ENCODE measurements at places on chromosomes 11 and 22.

- DNase-seq: peak; percentile 63
These were observed 15.0 kb upstream of the CYB5R2 start for GRCh38 chr11:7688238-7688826.

DNA sequence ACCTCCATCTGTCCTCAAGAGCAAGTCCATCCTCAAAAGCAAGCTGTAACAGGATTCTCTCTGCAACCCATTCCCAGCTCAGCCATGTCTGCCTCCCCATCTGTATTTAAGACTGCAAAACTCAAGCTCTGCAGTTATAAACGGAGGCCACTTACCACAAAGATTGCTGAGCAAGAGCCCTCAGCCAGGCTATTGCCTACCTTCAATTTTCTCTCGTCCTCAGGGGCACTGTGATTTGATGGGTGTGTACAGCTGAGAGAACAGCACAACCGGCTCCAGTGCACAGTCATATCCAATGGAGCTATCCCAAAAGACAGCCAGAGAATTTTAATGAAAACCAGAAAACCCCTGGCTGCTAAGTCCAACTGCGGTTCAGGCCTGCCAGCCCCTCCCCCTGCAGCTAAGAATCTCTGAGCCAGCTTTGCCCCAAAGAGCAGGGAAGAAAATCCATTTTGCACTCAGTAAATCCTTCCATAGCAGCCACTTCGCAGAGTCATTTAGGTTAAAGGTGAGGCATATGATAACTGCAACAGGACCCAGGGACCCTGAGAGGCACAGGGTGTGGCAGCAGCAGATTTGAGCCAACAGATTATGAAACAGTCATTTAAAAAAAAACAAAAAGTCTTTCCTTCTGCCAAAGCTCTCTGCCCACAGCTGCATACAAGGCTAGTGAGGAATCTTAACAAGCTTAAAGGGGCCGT lies 37.6 kb downstream of the RAB30 start:
- peak; percentile 51 for DNase-seq

DNA sequence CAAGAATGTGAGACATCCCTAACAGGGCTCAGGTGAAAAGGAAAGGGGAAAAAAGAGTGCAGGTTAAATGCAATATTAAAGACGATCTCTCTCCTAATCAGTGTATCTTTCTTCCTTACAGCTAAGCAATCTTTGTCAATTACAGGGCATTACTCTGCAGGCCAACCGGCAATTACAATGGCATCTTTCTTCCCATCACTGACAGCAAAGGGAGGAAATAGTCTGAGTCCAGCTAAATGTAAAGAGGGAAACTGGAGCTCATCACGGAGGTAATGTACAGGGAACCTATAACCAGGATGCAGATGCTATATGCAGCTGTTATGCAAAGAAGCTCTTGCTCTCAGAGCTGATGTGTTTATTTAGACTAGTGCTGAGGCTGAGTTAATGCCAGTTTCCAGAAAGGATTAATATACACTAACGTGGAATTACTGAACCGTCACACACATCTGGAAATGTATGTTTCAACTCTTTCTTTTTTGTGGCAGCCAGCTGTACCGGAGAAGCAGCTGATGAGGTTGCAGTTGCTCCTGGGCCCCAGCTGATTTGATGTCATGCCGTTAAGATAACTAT lies 121.6 kb downstream of the KIRREL3 start:
- no peak for DNase-seq

DNA sequence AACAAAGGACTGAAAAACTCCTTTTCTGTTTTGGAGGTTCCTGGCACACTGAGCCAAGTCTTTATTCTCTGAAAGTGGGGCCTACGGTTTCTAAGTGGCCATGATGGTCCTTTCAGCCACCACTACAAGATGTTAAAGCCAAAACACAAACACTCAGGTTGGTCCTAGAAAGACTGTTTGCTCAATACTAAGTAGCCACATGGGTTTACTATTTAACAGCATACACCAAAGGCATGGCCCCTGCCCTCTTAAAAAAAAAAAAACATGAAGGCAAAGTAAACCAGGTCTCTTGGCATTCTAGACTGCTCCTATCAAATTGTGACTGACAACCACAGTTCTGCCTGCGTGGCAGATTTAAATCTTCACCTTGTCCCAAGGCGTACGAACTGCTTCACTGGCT lies 123.6 kb upstream of the BID start:
- DNase-seq: no peak

GRCh38 chr11:22471385-22471784 lies 133.2 kb downstream of the SLC17A6 start:
- no peak for DNase-seq

- no peak for DNase-seq
These were observed 166.6 kb downstream of the BRD1 start for GRCh38 chr22:49660794-49661781.

DNA sequence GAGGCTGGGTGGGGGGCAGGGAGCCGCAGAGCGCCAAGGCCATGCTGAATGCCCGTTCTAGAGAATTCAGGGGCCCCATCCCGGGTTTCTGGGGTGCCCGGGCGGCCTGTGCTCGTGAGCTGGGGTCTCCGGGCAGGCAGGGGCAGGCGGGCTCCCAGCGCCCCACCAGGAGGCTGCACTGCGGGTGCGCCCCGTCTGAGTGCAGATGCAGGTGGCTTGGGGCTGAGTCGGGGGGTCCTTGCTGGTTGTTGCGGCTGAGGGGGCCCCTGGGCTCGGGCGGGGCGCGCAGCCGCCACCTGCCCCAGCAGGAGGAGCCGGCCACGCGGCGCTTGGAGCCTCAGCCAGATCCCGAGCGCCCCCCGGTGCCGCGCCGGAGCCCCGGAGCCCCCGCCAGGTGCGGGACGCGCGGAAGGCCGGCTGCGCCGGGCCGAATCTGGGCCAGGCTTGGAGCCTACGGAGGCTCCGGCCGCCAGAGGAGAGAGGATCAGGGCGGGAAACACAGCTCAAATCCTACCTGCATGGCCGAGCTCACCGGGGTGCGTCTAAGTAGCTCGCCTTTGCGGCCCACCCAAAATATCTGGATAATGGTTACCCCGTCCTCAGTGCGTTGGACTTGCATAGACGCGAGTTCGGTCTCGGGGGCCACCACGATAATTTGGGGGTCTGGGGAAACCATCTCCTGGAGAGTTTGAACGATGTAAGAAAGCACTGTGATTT lies 590 bp upstream of the IGF2 start:
- no peak for DNase-seq

DNA sequence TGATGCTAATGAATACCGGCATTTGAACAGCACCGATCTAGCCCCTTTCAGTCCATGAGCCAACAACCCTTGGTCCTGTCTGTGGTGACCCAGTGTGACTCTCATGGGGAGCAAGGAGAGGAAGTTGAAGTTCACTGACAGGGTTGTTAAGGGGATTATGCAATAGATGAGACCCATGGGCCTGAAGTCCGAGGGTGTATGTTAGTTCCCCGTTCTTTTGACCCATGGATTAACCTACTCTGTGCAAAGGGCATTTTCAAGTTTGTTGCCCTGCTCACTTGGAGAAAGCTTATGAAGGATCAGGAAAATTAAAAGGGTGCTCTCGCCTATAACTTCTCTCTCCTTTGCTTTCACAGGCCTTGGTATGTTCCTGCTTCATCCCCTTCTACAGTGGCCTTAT lies 4.9 kb downstream of the PNPLA3 start:
- DNase-seq: no peak

DNA sequence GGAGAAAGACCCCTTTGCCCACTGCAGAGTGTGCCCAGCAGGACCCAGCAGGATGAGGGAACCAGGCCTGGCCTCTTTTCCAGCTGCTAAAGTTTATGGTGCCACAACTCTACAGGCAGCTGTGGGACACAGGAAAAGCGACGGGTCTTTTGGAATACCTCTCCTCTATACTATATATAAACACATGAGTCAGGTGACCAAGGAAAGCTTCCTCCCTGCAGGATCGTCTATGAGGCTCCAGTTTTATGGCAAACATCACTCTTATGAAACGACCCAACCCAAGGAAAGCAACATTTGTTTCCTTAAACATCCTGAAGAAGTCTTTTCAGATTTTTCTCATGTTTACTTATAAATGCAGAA lies 102.8 kb upstream of the AKIP1 start:
- no peak for DNase-seq

DNA sequence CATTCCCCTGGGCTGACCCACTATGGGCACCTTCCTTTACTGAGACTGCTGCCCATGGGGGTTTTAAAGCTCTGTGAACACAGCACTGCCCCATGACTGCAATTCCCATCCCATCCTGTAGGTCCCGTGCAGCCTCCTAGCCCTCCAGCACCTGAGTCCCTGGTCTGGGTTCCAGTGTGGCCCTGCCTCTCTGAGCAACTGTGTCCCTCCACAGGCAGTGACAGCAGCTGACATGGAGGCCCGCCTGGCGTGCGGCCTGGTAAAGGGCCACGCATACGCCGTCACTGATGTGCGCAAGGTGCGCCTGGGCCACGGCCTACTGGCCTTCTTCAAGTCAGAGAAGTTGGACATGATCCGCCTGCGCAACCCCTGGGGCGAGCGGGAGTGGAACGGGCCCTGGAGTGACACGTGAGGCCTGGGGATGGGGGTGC lies 12.6 kb downstream of the OMP start:
- DNase-seq: no peak

DNA sequence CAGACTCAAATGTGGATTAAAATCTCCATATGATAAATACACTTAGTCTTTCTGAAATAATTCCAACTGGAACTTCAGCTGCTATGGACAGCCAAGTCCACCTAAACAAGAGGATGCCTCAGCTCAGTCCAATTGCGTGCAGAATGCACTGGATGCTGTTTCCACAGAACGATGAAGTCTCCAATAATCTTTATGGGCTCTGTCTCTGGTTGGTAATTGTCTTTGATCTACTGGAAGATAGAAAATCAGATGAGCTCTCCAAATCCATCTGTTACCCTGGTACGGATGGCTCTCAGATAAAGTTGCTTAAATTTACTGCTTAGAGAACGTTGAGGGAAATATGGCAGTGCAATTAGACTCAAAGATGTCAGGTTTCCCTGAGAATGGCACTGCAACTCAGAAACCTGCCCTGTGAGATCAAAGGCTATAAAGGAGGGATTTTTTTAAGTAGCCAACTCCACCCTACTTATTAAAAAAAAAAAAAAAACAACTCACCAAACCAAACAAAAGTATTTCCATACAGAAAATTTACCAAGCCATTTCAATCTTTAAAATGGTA lies 859 bp upstream of the BIRC3 start:
- DNase-seq: no peak

GRCh38 chr11:118956094-118956846 lies at the start of gene UPK2:
Gene UPK2, plus strand, starts transcription at chr11:118956298. Its CDS starts 53 bp downstream, at chr11:118956351.
- DNase-seq: peak; percentile 83

DNA sequence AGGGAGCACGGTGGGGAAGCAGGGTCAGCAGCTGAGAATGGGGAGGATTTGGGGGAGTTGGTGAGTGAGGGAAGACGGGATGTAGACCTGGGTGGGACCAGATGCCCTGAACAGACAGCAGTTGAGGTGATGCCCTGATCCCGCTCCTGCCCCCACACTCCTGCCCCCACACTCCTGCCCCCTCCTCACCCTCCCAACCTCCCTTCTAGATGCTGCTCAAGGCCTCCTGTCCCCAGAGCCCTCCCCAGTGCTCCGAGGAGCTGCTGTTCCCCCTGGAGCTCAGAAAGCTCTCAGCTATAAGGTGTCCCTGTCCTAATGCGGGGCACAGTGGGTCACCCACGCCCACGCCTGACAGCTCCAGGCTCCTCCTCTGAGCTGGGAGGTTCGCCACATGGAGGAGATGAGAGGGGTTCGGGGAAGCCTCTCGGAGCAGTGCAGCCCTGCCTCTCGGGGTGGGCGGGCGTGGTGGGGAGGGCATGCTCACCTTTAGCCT lies 25.1 kb upstream of the TTLL12 start:
- no peak for DNase-seq

DNA sequence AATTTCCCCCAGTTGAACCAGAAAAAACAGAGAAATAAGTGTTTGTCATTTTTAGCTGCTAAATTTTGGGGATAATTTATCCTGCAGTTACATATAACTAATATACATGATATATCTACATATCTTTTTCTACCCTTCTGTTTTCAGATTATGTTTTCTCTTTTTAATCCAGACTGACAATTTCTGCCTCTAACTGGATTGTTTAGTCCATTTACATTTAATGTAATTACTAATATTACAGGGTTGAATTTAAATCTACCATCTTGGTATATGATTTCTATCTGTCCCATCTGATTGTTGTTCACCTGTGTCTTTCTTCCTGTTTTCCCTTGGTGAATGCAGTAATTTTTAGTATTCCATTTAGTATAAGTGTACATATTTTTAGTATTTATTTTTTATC lies 5.7 kb downstream of the NNMT start:
- no peak for DNase-seq

DNA sequence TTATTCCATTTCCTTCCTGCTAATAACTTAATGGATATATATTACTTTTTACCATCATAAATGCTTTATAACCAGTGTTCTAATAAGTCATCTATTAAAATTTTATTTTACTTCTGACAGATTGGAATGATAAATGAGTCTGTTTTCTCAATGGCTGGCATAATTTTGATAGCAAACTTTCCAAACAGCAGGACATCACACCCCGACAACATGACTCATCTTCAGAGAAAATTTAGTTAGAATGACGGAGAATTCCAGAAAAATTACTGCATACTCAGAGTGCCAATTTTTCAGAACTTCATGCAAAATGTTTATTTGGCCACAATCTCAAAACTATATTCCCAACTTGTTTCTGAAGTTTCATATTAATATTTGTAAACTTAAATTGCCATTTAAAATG lies 174.4 kb downstream of the SWAP70 start:
- peak; percentile 72 for DNase-seq

DNA sequence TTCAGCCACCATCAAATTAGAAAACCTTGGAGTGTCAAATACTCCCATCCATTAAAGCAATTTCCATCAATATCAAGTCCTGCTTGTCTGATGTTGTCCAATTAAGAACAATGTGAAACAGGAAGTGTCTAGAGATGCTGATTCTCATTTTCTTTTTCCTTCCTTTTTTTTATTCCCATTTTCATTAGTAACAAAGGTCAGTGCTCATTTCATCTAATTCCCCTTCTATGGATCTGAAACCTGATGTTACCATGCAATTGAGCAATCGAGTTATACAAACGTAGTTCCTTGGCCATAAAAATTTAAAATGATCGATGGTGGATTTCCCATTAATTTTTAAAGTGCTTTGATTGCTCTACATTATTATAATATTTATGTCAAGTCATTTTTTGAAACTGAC lies 330.6 kb upstream of the ZC3H12C start:
- DNase-seq: no peak

- DNase-seq: no peak
These were observed 60.2 kb downstream of the EHF start for GRCh38 chr11:34680918-34681586.

GRCh38 chr11:126468102-126468521 lies 112.6 kb downstream of the ST3GAL4 start:
- DNase-seq: peak; percentile 69

- DNase-seq: no peak
These were observed 12.9 kb downstream of the ROBO3 start for GRCh38 chr11:124877910-124878758.

GRCh38 chr11:32902089-32902665 lies 9.6 kb downstream of the QSER1 start:
- DNase-seq: no peak

- DNase-seq: no peak
These were observed 56.1 kb upstream of the POU2AF1 start for GRCh38 chr11:111435046-111435698.

DNA sequence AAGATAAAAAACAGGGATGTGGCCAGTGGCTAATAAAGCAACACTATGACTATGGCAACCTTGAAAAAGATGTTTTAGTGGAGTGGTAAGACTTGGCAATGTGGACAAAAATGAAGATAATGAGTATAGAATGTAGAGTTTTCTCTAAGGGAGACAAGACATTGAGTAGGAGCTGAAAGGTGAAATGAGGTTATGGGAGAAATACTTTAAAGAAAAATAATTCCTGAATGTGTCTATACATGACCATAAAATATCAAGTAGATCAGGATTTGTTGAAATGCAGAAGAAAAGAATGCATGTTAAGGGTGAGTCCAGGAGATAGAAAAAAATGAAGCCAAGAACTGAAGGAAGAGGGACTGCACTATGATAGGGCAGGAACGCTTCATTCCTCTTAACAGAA lies 101.6 kb upstream of the CARD18 start:
- DNase-seq: no peak

All from choroid plexus epithelial cell (primary cell).